Stimulated activated CD4-positive, alpha-beta T cell treated with anti-CD3 and anti-CD28 coated beads, Interleukin-2, amount 100 ng/mL, for 24 hours (primary cell): ENCODE measurements at places on chromosomes 11 and 22.
A peak's percentile ranks its signal among the peaks of the same experiment; 100 is the strongest.

DNA sequence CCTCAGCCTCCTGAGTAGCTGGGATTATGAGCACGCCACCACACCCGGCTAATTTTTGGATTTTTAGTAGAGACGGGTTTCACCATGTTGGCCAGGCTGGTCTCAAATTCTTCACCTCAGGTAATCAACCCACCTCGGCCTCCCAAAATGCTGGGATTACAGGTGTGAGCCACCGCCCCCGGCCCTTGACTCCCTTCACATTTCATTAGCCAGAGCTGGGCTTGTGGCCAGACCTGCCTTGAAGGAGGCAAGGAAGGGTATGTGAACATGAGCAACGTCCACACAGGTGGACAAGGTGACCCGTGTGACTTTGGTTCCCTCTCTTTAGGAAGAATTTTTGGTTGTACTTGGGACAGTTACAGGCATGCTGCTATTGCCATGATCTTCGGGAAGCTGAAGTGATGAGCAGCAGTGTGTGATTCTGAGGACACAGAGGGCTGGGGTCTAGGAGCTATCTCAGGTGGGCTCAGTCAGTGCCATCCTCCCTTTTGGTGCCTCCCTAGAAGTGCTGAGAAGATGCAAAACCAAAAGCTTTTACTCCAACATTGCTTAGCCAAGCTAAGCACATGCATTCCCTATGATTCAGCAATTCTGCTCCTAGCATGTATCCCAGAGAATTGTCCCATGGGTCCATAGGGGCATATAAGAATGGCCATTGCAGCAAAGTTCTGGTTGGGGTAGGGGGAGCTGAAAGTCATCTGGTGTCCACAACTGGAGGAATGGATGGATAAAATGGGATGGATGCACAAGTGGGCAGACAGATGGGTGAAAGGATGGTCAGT, 6.1 kb downstream of the AP5B1 start:
- no peak for DNase-seq

DNA sequence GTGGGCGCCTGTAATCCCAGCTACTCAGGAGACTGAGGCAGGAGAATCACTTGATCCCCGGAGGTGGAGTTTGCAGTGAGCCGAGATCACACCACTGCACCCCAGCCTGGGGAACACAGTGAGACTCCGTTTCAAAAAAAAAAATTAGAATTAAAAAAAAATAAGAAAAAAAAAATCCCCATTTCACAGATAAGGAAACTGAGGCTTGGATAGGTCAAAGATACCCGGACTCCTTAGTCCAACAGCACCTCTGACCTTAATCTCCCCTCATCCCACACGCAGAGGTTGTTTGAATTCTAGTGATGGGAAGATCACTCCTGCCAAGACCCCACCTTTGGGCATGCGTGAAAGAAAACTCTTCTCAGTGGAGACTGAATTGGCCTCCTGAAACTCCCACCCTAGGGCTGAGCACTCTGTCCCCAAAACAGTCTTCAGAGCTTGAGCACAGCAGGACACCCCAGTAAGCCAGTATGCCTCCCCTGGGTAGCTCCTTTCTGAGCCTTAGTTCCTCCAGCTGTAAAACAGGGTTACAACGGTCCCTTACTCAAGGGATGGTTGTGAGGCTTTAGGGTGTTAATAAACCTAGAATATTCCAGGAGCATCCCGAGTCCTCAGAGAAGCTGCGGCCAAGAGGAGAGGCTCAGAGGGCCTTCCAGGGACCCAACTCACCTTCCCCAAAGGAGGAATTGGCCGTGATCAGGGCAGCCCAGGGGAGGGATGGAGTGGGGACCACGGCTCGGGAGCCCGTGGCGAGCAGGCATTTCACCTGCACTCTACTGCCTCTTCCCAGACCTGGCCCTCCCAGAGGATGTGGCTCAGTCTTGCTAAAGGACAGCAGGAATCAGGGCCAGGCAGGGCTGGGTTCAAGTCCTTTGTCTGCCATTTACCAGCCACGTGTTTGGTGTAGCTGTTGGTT, 73.3 kb downstream of the NFAM1 start:
- DNase-seq: no peak

DNA sequence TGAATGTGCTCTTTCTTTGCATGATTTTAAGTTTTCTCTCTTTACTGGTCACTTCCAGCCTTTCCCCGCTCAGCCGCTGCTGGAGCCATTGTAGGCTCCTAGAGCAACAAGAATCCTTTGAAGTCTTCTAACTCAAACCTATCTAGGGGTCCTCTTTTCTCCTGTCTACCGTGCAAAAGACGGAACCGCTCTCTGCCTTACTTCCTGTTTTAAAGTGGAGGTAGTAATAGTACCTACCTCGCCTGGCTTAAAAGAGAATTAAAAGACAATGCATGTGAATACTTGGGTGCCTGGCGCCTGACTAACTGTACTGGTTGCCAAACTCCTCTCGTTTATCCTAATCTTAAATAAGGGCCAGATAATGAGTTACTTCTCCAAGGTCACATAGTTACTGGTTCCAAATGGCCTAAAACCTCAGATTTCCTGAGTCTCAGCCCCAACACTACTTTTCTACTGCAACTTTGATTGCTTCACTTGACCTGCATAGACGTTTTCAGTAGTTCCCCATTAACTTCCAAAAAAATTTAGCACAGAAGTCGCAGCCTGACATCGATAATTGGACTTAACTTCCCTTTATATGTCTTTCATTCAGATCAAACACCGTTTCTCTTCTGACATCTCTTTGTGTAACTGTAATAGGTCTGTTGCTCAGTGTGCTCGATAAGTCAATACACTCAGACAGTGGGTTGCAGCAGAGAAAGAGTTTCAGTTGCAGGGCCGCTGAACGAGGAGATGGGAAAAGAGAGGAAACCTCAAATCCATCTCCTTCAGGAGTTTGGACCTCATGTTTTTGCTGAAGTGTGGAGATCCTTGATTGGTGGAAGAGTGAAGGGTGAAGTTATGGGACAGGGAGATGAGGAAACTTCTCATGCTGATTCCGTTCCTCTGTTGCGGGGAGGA, 891 bp downstream of the SAMM50 start:
- DNase-seq: no peak

- no peak for DNase-seq
Measured at GRCh38 chr11:78876676-78877075, 302.0 kb upstream of the NARS2 start.

DNA sequence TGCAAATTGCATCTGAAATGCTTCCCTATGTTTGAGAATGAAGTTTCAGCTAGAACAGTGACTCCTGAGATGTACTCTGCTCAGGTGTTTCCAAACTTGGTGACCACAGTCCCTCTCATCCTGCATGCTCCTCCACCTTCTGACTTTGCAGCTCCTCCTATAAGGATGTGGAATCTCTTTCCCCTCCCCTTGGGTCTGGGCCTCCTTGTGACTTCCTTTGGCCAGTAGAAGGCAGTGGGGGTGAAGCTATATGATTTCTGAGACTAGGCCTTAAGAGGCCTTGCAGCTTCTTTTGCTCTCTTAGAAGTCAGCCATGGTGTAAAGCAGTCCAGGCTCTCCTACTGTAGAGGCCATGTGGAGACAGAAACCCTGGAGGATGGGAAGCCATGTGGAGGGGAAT, 50.7 kb downstream of the CSF2RB start:
- no peak for DNase-seq

- no peak for DNase-seq
Measured at GRCh38 chr11:72227316-72228228, 3.0 kb downstream of the INPPL1 start.

DNA sequence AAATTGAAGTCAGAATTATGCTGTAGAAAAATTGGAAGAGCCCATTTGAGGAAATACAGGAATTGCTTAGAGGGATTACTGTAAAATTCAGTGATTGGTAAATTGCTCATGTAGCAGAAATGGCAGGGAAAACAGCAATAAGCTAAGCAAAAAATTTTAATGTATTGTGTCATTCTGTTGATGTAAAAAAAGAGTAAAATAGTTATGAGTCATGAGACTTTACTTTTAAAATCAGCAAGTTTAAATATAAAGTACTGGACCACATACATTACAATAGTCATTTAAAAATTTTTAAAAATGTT, 10.4 kb downstream of the PDHX start:
- no peak for DNase-seq

DNA sequence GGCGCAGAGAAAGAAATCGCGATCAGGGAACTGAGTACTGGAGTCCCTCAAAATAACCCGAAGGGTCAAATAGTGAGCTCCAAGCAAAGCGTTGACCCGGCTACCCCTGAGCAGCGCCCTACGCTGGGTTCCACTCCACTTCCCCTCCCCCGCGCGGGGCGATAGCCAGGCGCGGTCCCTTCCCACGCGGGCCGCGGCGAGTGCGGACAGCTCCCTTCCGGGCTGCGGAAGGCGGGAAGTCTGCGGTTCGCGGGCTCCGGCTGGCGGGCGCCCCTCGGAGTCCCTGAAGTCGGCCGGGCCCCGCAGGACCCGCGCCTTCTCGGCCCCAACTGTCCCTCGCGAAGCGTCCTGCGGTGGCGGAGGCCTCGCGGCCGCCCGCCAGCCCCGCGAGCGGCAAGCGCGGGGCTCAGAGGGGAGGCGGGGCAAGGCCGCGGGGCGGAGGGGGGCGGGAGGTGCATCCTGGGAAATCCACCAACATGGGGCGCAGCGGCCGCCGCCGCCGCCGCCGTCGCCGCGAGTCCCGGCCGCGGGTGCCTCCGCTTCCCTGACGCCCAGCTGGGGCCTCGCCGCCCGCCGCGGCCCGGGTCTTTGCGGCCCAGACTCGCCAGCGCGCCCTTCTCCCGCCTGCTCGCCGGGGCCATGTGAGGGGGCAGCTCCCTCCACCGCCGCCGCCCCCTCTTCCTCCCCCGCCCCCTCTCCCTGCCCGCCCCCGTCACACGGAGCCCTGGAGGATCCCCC, at the start of gene QSER1:
TSS of gene QSER1 (plus strand) at position 457 of the 738 bp plus-strand sequence. CDS start 315 bp downstream, outside the sequence.
- DNase-seq: peak; percentile 74

DNA sequence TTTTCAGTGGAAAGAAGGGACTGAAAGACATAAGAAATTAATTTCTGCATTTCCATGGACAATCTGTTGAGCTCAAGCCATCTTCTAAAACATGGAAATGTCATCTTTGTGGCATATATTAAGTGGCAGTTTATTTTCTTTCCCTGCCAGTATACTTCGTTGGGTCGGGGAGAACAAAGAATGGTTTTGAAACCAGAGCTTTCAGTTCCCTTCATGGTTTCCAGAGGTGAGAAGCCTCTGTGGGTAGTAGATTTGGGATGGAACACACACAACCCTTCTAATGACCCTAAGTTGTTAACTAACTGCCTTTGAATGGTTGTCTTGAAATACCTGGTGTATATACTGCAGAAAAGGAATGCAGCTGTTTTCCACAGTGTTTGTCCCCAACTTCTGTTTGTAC, 17.6 kb upstream of the GAS2L1 start:
- DNase-seq: no peak

DNA sequence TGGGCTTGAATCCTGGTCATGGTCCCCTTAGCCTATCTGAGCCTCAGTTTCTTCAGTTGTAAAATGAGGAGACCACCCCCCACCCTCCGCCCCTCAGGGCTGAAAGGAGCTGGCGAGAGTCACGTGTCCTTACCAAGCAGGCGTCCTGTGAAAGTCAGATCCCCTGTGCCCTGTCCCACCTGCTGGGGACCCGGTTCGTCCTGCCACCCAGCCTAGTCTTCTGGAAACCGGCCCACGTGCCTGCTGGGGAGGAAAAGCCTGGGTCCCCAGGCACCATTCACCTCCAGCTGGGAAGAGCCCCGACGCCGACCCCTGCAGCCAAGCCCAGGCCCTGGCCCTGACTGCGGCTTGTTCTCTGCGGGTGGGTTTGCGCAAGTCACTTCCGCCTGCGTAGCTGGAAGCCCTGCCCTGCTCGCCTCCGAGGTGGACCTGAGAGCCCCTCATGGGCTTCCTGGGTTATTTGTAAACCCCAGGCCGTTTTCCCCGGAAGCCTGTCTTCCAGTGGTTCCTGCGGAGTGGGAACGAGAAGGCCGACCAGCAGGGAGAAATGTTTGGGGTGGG, 679 bp upstream of the SSH3 start:
- no peak for DNase-seq

DNA sequence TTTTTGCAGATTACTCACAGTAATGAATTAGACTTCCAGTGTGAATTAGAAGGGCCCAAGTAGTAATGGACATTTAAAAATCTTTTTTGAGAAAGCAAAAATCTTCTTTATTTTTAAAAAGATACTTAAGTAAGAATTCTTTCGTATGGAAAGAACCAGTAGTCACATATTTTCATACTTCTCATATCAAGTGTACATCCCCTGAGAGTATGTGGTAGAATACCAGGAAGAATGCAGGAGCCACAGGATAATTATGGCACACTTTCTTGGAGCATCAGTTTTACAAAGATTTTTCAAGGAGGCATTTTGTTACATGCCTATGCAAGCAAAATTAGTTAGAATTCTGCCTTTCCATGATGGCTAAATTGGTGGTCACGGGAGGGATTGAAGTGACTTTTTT, 28.1 kb downstream of the POLD3 start:
- no peak for DNase-seq

DNA sequence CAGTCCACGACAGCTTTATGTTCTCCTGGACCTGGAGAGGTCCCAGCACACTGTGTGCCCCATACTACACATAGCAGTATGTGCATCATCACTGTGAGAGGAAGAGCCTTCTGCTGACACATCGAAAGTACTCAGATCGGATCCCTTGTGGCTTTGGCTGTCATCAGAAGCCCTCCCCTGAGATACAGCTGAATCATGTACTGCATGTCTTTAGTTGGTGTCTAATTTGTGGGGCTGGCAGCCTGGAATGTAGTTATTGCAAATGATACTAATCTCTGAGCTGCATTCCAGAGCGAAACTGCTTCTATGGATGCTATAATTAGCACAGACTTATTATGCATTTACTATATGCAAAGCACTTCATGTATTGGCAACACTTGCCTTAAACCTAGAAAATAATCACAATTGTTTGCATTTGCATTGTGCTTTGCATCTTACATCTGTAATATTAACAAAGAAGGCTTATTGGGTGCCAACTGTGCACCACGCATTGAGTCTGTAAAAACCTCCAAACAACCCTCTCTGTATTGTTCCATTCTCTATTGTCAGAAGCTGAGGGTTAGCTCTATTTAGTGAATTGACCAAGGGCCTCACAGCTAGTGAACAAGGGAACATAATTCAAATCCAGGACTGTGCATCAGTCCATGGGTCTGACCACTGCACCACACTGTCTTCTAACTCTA, 89.2 kb upstream of the CRTAM start:
- DNase-seq: peak; percentile 50
